ENCODE measurements at places on chromosomes 3 and 15.
A peak's percentile ranks its signal among the peaks of the same experiment; 100 is the strongest.

DNA sequence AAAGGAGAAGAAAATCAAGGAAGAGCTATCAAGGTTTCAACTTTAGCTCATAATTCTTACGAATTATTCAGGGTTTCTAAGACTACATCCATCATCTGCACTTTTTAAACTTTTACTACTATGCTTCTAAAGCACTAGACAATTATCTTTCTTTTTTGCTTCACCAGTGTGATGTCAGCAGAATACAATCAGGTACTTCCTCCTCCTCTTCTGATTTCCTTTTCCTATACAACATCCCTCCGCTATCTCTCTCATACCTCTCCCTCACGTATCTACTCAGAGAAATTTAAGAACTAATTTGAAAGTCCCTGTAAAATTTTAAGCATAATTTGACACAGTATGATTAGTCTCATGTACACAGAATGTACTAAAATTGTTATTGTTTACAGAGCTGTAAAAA, 47.3 kb upstream of the USP50 start:
- DNase-seq = no peak

DNA sequence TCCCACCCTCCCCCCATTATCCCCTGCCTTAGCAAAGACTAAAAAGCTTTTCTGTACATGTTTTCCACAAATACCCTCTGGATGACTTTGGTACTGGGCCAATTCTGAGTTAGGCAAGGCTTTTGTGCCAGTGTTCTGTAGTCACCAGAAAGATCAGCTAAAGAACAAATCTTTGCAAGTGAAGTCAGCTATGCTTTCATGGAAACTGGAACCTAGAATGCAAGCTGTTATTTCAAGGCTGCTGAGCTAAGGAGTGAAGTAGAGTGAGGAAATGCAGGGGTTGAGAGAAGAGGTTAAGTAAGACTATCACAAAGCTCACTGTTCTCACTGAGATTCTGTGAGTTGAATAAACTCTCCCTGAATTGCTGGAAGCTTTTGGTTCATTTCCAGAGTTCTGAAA, 107.8 kb upstream of the CNTN3 start:
- no peak for DNase-seq

DNA sequence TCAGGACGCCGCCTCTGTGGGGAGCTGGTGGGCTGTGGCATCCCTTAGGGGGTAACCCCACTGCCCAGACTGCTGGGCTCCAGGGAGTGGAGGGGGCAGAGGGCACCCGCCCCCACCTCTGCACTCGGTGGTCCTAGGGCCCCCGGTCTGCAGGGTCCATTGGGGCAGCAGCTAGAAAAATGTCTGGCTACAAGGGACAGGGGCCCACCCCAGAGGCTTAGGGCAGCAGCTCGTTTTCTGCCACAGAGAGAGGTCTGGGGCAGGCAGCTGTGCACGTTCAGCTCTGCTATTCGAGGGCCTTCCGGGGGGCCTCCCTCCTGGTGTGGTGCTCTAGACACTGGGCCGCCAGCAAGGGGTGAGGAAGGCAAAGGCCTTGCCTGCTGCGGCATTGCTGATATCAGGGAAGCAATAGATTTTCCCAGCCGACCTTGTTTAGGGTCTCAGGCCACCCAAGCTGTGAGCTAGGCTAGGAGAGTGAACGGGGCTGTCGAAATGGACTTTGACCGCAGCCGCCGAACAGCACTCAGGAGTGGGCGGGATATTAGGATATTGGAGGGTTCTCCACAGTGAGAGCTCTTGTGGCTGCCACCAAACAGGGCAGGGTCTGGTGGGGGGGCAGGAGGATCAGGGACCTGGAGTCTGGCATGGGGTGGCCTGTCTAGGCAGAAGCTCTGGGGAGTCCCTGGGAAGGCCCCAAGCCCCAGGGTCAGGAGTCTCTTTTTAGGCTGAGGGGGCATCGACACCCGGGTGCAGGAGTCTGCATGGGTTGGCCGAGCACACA, 61.4 kb upstream of the KLF13 start:
- no peak for DNase-seq

DNA sequence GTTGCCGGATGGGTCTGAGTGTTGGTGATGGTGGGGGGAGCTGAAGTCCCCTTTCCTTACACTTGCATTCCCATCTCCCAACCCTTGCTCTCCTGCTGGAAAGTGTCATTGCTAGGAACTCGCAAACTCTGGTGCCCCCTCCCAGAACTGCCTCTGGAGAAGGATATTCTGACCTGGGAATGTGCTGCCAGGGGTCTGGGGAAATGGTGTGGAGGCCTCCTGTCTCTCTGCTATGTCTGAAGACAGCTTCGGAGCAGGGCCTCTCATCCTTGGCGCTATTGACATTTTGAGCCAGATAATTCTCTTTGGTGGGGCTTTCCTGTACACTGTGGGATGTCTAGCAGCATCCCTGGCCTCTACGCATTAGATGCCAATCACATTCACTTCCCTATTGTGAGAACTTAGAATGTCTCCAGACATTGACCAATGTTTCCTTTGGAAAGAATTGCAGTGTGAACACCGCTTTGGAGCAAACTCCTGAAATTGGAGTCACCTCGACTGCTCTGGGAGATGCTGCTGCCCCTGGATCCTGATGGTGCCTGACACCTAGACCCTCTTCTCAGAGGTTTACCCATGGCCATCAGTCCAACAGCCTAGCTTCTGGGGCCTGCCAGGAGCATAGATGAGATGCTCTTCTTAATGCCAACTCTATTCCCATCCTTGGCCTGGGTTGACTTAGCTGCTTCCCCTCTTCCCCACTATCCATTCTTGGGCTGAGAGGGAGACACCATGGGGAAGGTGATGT, 2.2 kb upstream of the KY start:
- no peak for DNase-seq

DNA sequence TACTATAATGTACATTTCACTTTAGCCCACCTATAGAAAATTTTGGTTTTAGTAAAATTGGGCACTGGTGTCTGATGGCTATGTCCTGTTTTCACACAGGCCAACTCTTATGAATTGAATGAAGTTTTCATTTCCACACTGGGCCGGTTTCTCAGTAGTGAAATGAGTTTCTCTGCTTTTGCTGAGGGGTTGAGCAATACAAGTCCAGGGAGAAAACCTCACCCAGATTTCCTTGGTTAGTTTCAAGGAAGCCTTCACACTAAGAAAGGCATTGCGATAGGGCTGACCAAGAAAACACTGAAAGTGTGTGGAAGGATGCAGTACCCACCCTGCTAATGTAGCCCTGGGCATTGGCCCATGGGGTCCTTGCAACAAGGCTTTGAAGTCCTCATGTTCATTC, 331.5 kb upstream of the CFAP20DC start:
- DNase-seq = no peak

DNA sequence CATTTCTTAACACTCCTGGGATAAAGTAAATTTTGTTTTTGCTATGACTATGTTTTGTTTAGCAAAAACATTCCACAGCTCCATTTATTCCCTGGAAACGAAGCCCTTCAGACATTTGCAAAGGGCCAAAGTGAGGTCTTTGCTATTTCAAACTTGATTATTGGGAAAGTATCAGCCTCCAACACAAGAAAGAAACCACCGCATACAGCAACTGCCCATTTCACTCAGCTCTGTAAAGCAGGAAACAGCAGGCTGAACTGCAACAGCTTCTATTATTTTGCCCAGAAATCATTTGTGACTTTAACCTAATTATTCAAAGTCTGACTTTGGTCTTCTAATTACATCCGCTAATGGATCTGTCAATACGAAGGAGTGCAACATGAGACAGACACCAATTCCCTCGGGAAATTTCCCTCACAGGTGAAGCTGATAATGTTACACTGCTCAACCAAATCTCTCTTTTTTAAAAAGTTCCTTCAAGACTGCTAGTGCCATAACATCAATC, 72.1 kb downstream of the RFTN1 start:
- DNase-seq = no peak

DNA sequence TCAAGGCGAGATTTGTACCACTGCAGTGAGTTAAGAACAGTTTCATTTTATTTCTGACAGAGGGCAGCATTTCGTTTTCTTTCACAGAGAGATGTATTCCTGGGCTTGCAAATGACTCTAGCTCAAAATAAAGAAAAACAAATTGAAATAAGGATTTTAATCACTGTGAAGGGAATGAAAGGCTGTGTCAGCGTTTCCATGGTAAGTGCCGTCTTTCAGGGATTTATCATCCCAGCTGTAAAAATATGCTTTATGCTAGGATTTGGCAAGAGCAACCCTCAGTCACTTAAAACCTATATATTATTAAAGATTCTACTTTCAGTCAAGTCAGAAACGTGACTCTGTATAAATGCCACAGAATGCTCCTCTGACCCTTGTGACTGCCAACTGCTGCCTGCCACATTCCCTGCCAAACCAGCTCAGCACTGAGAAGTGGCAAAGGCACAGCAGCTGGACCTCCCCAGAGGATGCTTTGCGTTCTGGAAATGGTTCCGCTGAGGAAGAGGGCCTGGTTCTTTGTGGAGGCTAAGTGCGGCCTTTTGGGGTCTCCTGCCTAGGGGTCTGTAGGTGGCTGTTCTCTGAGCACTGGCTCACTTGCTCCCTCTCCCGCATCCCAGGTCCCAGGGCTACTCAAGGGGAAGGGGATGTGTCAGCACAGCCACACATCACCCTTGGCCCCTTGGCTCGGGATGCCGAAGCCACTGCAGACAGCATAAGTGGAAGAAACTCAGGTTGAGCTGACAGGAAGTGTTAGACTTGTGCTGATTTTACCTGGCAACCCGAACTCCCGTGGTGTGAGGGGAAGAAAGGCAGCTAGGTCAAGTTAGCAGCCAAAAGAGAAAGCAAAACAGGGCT, 56.6 kb upstream of the POMGNT2 start:
- peak; percentile 55 for DNase-seq

GRCh38 chr3:44674211-44674610, 25.7 kb downstream of the ZNF35 start:
- DNase-seq = no peak

- no peak for DNase-seq
Measured at GRCh38 chr3:10283638-10284037, 9.1 kb downstream of the GHRL start.

All from HT1080 (cell line).